ENCODE measurements at places on chromosomes 16 and 17.

DNA sequence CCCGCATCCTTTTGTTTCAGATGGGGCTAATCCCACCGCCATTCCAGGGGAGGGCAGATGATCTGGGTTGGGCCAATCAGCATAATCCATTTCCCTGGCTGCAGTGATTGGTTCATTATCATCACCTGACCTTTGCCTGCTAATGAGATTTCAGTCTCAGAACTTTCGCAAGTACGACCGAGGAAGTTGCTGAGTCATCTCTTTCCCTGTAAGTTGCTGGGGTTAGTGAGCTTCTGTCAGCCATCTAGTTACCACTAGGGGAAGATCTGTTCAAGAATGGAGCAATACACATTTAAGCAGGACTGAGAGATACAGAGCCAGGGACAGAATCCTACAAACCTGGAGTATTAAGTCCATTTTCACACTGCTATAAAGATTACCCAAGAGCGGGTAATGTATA lies 65.3 kb upstream of the NUDT7 start:
- DNase-seq = no peak

GRCh38 chr17:66604376-66604775 lies 230.5 kb upstream of the CACNG5 start:
- DNase-seq = no peak

DNA sequence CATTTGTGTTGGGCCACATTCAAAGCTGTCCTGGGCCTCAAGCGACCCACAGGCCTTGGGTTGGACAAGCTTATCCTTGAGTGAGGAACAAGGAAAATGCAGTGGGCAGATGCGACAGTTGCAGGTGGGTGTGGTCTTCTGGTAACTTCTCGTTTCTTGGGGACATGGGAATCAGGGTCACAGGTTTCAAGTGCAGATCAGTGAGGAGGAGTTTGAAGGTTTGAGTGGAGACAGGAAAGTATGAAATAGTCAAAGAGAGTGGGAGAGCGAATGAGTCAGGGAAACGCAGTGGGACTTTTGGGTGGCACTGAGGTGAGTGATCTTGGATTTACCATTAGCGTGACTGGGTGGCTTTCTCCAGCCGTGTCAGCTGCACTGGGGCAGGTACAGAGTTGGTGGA lies 15.4 kb upstream of the CCL22 start:
- no peak for DNase-seq

DNA sequence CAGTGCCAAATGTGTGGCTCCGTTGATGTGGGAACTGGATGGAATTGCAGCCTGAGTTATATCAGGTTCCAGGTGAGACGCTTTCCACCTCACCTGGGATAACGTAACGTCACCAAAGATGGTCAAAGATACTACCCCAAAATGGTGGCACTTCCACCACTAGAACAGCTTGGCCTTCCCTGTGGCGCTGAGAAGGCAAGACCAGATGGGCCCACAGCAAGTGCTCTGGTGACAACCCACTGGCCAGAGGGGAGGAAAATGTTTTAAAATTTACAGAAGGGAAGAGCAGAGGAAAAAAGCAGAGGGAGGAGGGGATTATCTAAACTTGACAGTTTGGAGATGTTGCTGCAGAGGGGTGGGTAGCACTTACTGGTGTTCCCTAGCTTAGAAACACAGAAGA lies 7.5 kb upstream of the ITGA2B start:
- DNase-seq = no peak

DNA sequence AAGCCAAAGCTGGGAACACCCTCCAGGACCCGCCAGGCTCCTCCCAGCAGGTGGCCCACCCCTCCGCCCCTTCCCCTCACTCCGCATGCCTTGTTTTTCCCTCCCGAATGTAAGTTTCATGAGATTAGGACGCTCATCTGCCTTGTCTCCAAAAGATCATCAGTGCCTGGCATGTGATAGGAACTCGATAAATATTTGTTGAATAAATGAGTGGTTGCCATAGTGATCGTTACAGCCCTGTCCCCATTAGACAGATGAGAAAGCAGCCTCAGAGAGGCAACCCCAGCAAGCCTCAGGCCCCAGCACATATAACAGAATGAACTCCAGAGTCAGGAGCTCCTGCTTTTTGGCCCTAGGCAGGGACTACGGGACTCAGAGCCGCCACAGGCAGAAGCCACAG lies 5.0 kb downstream of the CAMKK1 start:
- DNase-seq = peak; percentile 59

DNA sequence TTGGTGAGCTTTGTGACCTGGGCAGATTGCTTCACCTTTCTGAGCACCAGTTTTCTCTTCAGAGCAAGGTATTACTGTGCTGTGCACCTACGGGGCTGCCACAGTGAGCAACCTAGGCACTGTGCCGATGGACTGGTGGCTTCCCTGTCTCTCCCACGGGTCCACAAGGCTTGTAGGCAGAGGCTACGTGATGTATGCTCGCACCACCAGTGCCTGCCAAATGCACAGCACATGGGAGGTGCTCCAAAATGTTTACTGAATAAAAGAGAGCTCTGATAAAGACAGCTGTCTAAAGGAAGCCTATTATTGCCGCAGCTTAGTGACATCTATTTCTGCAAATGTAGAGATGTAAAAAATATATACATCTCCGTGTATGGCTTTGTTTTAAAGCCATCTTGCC lies 139.2 kb downstream of the CDK5R1 start:
- no peak for DNase-seq

- peak; percentile 97 for DNase-seq
Observed at GRCh38 chr16:67857547-67858233, 10.2 kb upstream of the CENPT start.

GRCh38 chr17:36183001-36183971 lies 6.8 kb upstream of the TBC1D3B start:
- DNase-seq = peak; percentile 44

DNA sequence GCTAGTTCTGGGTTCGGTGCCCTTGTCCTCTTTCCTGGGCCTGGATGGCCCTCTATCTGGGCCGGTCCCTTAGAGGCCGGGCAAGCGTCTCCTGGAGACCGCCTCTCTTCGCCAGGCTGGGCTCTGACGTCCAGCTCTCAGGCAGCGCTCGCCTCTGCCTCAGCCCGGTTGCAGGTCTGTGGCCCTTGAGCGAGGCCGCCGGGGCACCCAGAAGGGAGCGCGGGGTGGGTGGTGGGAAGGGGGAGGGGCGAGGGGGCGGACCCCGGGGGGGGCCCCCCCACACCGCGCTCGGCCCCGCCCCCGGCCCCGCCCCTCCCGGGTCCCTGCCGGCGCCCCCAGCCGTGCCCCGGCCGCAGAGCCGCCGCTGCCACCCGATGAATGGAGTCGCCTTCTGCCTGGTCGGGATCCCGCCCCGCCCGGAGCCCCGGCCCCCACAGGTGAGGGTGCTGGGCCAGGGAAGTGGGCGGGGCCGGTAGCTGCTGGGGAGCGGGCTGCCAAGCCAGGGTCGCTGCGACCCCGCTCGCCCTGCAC lies at the start of gene ARHGAP23:
TSS of gene ARHGAP23 (plus strand) at position 353 of the 531 bp plus-strand sequence. CDS start at position 375, 22 bp downstream.
- DNase-seq = peak; percentile 56

DNA sequence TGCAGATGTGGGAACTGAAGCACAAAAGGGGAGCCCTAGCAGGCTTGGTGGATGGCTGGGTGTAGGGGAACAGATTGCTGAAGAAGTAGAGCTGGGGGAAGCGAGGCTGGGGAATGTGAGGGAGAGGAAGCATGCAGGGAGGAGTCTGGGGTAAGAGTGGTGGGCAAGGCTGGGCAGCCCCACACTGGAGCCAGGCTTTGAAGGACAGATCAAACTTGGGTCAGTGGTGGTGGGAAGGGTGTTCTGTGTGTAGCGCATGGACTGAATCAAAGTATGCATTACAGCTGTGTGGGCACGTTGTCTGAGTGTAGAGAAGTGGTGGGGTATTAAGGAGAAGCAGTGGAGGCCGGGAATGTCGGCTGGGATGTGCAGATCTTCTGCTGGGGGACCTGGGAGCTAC lies 116.0 kb downstream of the CYLD start:
- DNase-seq = no peak

DNA sequence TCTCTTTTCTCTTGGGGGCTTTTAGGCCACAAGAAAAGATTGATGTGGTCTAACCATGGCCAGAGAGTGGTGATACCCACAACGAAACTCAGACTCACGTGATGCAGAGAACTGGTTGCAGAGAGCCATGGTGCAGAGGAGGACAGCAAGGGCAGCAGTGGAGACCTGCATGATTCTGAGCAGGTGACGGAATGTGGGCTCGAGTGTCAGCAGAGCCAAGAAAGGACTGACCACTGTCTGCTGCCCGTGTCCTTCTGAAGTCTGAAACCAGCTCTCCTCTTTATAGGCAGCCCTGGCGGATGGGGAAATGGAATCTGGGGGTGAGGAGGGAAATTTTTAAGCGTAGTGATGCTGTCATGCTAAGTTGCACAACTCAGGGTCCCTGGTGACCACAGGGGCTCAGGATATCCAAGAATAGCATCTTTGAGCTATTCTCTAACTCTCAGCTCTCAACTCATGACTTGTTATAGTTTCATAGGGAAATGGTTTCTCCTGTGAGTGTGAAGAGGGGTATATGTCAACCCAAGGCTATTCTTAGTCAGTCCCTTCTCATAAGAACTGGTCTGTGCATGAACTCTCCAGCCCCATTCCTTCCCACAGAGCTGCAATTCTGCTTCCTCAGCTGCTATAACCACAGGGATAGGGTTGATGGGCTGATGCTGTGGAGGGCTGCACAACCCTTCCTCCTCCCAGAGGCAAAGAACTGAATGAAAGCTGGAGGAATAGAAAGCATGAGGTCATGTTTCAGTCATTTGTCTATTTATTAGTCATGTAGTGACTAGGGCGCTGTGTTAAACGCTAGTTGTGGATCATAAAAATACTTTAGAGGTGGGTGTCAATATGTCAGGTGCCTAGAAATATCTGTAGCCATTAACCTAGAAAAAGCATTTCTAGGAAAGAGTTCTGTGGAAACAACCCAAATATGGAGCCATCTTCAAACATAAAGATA lies at the start of gene CCL3:
TSS of gene CCL3 (minus strand) at position 256 of the 949 bp plus-strand sequence. CDS start at position 171, 85 bp downstream.
- no peak for DNase-seq

- DNase-seq = no peak
Observed at GRCh38 chr17:68908045-68908444, 47.1 kb downstream of the ABCA8 start.

GRCh38 chr16:16172991-16173390 lies 50.3 kb downstream of the ABCC6 start:
- no peak for DNase-seq

- no peak for DNase-seq
Observed at GRCh38 chr17:36977066-36977465, 28.3 kb downstream of the AATF start.

- peak; percentile 18 for DNase-seq
Observed at GRCh38 chr16:85612191-85612800, 826 bp upstream of the GSE1 start.

- peak; percentile 15 for DNase-seq
Observed at GRCh38 chr16:1481906-1482835, 6.6 kb downstream of the PTX4 start.

GRCh38 chr17:12983991-12984884 lies 33.6 kb downstream of the ELAC2 start:
- DNase-seq = no peak

- DNase-seq = peak; percentile 82
Observed at GRCh38 chr17:45160447-45161287, 1.0 kb upstream of the HEXIM2 start.

DNA sequence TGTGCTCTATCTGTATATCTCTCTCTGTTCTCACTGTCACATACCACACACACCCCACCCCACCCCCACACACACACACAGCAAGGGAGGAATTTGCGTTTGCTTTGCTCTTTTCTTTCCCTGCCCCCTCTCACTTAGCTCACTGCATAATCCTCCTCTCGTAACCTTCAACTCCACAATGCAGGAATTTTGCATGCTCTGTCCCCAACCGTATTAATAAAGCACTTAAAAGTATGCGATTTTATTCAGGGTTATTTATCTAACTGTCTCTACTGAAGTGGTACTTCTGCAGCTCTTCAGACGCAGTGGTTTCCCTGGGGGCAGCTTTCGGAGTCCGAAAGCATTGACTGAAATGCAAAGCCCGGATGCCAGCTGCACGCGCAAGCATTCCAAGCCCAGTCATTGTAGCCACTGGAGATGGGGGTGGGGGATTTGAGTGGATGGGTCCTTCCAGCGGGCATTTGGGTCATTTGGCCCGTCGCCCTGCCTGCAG lies 105.4 kb upstream of the RBFOX1 start:
- no peak for DNase-seq

DNA sequence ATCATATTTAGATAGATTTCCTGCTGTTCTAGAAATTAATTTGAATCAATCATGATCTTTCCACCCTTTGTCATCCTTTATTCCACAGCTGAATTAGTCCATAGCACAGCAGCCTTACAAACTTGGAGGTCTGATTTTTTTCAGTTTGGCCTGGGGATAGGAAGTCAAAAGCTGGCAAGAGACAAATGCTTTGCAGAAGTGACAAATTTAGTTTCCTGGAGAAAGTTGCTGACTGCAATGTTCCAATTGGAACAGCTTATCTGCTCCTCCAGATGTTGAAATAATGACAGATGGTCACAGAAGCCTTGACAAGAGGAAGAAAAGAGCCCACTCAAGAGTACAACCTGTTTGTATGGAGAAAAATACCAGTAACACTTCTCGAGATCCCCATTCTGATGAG lies 1276.1 kb upstream of the CDH8 start:
- no peak for DNase-seq

DNA sequence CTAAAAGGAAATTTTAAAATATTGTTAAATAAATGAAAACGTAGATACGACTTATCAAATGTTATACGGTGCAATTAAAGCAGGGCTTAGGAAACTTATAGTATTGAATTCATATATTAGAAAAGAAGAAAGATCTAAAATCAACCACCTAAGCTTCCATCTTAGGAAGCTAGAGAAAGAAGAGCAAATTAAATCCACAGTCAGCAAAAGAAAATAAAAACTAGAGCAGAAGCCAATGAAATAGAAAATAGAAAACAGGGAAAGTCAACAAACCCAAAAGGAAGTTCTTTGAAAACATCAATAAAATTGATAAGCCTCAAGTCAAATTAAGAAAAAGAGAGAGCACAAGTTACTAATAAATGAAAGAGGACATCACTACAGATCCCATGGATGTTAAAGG lies 74.6 kb upstream of the CACNG5 start:
- no peak for DNase-seq

DNA sequence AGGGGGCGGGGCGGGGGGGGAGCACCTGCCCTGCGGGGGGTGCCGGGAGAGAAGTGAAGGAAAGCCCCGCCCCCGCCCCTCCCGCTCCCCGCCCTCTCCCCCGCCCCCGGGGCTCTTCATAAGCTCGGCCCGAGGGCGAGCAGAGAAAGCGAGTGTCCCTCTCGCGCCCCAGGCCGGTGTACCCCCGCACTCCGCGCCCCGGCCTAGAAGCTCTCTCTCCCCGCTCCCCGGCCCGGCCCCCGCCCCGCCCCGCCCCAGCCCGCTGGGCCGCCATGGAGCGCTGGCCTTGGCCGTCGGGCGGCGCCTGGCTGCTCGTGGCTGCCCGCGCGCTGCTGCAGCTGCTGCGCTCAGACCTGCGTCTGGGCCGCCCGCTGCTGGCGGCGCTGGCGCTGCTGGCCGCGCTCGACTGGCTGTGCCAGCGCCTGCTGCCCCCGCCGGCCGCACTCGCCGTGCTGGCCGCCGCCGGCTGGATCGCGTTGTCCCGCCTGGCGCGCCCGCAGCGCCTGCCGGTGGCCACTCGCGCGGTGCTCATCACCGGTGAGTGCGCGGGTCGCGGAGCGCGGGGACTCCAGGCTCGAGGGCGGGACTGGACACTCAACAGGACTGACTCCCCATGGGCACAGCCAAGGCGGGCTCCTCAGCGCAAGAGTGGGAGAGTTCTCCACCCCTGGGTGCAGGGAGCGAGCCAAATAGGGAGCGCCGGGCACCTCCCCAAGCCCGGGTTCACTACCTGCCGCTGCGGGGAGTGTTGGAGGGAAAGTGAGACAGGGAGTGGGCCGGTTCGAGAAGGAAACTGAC lies at the start of gene HSD11B2:
TSS of gene HSD11B2 (plus strand) at position 145 of the 798 bp plus-strand sequence. CDS start at position 273, 128 bp downstream.
- DNase-seq = peak; percentile 62
